ENCODE measurements at places on chromosomes 7 and 10.

GRCh38 chr10:124469956-124470484 lies 8.4 kb downstream of the LHPP start:
- no peak for DNase-seq

GRCh38 chr7:51256209-51256781 lies 60.3 kb downstream of the COBL start:
- peak; percentile 87 for DNase-seq

- DNase-seq: no peak
Observed at GRCh38 chr7:109772161-109772560, 1202.5 kb downstream of the DNAJB9 start.

- DNase-seq: no peak
Observed at GRCh38 chr10:44974628-44975430, 3.8 kb downstream of the DEPP1 start.

GRCh38 chr10:72061491-72061890 lies 26.9 kb downstream of the SPOCK2 start:
- DNase-seq: no peak

DNA sequence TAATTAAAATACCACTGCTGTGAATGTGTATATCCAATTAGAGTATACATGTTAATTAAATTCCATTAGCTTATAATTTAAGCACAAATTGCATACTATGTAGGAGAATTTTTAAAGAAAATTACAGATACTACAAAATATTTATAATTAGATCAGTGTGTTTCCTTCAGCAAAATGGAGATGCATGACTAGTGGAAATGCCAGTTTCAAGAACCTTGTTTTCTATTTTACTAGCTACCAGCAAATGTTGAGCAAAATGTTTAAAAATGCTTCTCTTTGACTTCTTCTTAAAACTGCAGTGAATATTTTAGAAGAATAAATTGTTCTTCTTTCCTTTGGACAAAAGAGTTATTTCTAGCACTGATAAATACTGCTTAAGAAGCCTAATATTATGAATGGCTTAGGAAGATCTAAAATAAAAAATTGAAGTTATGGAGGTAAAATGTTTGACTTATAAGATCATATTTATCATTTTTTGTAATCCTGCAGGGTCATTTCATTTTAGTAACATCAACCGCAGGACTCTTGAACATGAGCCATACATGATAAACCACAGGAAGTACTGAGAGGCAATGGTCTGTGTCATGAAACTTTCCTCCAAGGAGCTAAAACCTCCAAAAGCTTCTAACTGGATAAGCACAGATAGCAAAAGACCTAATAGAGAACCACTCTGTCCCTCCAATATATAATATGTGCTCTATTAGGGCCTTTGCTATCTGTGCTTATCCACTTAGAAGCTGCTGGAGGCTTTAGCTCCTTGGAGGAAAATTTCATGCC lies 1066.0 kb upstream of the CELF2 start:
- no peak for DNase-seq

DNA sequence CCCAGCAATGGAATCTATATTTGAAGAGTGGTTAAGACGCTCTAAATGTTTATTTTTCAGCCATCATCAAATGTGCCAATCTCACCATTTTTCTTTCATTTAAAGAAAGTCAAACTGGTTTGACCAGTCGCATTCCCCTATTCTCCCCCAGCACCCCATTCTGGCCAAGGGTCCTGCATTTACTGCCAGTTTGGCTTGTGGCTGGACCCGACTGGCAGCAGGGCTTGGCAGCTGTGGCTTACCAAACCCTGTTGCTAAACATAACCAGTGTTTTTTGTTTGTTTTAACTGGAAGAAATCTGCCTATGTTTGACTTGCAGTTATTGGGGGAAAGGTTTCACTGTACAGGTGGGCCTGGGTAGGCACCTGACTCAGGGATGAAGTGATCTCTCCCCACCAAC lies 116.3 kb downstream of the CYP26A1 start:
- no peak for DNase-seq

- DNase-seq: no peak
Observed at GRCh38 chr7:37669818-37670217, 13.7 kb upstream of the GPR141 start.

- no peak for DNase-seq
Observed at GRCh38 chr10:50851884-50852671, 33.3 kb downstream of the A1CF start.

DNA sequence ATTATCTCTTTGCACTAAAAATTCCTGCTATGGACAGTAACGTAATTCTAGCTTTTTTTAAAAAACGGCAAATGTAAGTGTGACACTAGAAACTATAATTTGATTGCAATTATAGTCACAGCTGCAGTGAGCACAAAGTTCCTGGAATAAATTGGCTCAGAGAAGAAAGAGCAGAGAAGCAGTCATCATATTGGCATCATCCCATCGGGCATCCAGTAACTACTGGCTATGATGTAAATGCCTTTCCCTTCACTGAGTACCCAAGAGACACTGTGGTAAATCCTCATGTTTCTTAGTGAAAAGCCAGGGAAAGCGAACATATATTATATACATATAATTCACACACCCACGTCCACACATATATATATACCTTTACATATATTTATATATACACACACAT lies 43.6 kb downstream of the PIP4K2A start:
- DNase-seq: peak; percentile 69

DNA sequence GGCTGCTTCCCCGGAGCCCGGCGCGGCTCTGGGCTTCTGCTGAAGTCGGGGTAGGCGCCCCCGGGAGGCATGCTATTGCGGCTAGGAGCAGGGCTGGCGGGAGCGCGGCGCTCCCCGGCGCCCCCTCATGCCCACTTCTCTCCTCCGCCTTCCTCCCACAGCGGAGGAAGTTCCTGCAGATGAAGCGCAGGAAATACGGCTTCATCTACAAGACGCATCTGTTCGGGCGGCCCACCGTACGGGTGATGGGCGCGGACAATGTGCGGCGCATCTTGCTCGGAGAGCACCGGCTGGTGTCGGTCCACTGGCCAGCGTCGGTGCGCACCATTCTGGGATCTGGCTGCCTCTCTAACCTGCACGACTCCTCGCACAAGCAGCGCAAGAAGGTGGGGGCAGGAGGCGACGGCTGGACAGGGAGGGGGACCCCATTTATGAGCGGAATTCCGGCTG lies 479 bp downstream of the CYP26A1 start:
- no peak for DNase-seq
